ENCODE measurements at places on chromosomes 12 and 14. TPM values are rescaled to one million over a fixed set of nuclear protein-coding genes. Genes with fewer than 3 reads are reported as not detected.

- H3K36me3 ChIP-seq, result no peaks in the 10 kb centered on the region
- H3K27me3 ChIP-seq, result no peaks in the 10 kb centered on the region
- DNase-seq, result no peak
- peaks cover 8% of the 10 kb centered on the region for H3K4me1 ChIP-seq
Observed at GRCh38 chr14:75826599-75826998, 155.2 kb downstream of the TGFB3 start.

DNA sequence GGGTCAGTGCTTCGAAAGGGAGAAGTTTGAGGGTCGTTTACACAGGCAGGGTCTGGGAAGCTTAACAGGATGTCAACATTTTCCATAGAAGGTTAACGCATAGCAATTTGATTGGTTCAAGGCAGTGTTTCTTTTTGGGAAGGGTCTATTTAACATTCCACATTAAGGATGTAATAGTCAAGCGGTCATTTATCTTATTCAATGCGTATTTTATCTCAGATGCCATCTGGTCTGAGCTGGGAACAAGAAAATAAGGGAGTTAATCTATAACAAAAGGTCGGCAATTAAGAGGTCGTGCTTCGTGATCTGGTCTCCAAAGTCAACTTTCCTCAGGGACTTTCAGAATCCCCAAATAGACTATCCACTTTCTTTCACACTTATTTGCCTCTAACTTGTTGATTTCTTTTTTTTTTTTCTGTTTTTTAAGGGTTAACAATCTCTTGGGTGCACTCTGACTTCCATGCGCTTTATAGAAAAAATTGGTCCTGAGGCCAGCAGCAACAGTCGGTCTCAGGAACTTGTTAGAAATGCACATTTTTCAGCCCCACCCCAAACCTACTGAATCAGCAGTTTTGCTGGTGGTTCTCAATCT lies 550 bp upstream of the RESF1 start:
- H3K4me3 ChIP-seq, result peak overlapping the region; percentile 82
- DNase-seq, result no peak
- peaks cover 3% of the 10 kb centered on the region for H3K4me1 ChIP-seq
- no peaks in the 10 kb centered on the region for H3K27me3 ChIP-seq
- H3K36me3 ChIP-seq, result no peaks in the 10 kb centered on the region

GRCh38 chr14:87170179-87170578 lies 822.8 kb downstream of the GALC start:
- H3K27ac ChIP-seq, result no peak overlapping the region
- H3K36me3 ChIP-seq, result no peaks in the 10 kb centered on the region
- H3K4me3 ChIP-seq, result no peak overlapping the region
- H3K27me3 ChIP-seq, result no peaks in the 10 kb centered on the region
- no peaks in the 10 kb centered on the region for H3K4me1 ChIP-seq

- H3K36me3 ChIP-seq, result no peaks in the 10 kb centered on the region
- no peak overlapping the region for H3K4me3 ChIP-seq
- peaks cover 9% of the 10 kb centered on the region for H3K4me1 ChIP-seq
- no peak overlapping the region for H3K27ac ChIP-seq
- no peaks in the 10 kb centered on the region for H3K27me3 ChIP-seq
Observed at GRCh38 chr12:1501695-1502378, 92.5 kb downstream of the FBXL14 start.

DNA sequence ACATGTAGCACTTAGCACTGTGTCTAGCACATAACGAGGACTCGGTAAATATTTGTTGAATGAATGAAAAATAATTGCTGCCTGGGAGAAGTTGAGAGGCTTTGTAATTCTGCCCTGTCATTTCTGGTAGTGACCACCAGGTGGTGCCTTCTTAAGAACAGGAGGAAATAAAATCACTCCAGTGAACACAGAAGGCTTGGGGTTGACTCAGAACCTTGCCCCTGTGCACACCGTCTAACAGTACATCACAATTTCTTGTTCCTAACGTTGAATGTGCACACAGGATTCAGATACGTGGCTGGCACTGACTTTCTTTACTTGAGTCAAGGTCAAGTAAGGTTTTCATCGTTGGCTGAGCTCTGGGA lies 91.8 kb downstream of the RGS6 start:
- no peak overlapping the region for H3K4me3 ChIP-seq
- H3K27me3 ChIP-seq, result no peaks in the 10 kb centered on the region
- H3K36me3 ChIP-seq, result no peaks in the 10 kb centered on the region
- H3K27ac ChIP-seq, result no peak overlapping the region
- H3K4me1 ChIP-seq, result no peaks in the 10 kb centered on the region
- no peak for DNase-seq

DNA sequence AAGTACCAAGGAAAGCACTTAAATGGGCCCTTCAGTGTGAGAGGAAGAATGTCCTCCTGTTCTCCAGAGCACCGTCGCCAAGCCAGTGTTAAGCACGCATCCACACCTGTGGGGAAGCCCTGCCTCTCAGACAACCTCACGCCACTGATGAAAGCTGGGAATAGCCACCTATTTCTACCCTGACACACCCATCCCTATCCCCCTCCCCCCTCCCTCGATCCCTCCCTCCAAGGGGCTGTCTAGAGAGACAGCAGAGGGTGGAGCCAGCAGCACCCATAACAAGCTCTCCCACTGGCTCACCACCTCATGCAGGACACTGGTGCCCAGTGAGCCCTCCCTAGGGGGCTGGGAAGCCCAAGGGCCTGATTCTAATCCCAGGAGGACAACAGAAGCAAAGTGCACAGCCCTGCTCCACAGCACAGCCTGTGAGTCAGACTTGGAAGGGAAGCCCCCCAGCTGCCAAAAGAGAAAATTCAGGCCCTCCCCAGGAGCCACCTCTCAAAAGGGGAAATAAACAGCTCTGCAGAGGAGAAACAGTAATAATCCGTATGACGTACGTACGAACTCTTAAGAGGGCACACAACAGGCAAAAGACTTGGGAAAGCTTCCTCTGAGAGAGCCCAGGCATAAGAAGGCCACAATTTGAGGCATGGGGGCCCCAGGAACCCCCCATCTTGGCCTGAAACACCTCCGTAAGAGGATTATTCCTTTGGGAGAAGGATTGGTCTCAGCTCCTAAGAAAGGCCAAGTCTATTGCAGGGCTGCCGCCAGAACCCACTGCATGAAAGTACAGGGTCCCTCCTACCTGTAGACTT lies 7.8 kb downstream of the PITPNM2 start:
- no peaks in the 10 kb centered on the region for H3K36me3 ChIP-seq
- no peaks in the 10 kb centered on the region for H3K27me3 ChIP-seq
- peak overlapping the region; percentile 75 for H3K27ac ChIP-seq
- peaks cover 31% of the 10 kb centered on the region for H3K4me1 ChIP-seq
- H3K4me3 ChIP-seq, result no peak overlapping the region

GRCh38 chr14:49582113-49582977 lies 3.8 kb downstream of the RPS29 start:
- peaks cover 28% of the 10 kb centered on the region for H3K36me3 ChIP-seq
- H3K27ac ChIP-seq, result no peak overlapping the region
- H3K27me3 ChIP-seq, result no peaks in the 10 kb centered on the region
- H3K4me1 ChIP-seq, result peaks cover 16% of the 10 kb centered on the region
- DNase-seq, result no peak
- H3K4me3 ChIP-seq, result no peak overlapping the region

Gene PLEKHG3
- 134 TPM for total RNA-seq

Gene PLCZ1
- total RNA-seq, result not detected

Gene RNFT2
- 0.21 TPM for total RNA-seq

Gene POTEM
- total RNA-seq, result not detected

GRCh38 chr14:22836301-22837113 lies at the start of gene MMP14:
Gene MMP14, plus strand, starts transcription at chr14:22836585. Its CDS starts 233 bp downstream, at chr14:22836818.
- H3K27me3 ChIP-seq, result no peaks in the 10 kb centered on the region
- peak within 1 kb of the TSS; percentile 91 for H3K27ac ChIP-seq
- H3K4me1 ChIP-seq, result no peaks in the 10 kb centered on the region
- H3K4me3 ChIP-seq, result peak within 1 kb of the TSS; percentile 86

Gene PRICKLE1
- total RNA-seq, result 1.8 TPM

GRCh38 chr14:56731187-56731586 lies 79.1 kb downstream of the OTX2 start:
- H3K4me1 ChIP-seq, result no peaks in the 10 kb centered on the region
- no peak for DNase-seq
- no peak overlapping the region for H3K27ac ChIP-seq
- H3K4me3 ChIP-seq, result no peak overlapping the region
- H3K36me3 ChIP-seq, result no peaks in the 10 kb centered on the region

Gene MYF5
- total RNA-seq, result not detected

Gene KCNJ8
- 27.8 TPM for total RNA-seq

GRCh38 chr14:103562179-103562428 lies 353 bp downstream of the BAG5 start:
- H3K27ac ChIP-seq, result peak overlapping the region; percentile 96
- no peaks in the 10 kb centered on the region for H3K27me3 ChIP-seq
- no peak for DNase-seq
- H3K4me3 ChIP-seq, result peak overlapping the region; percentile 90
- peaks cover 16% of the 10 kb centered on the region for H3K4me1 ChIP-seq

GRCh38 chr14:75230140-75230792 lies 48.4 kb upstream of the FOS start:
- H3K27me3 ChIP-seq, result no peaks in the 10 kb centered on the region
- DNase-seq, result no peak
- H3K4me1 ChIP-seq, result no peaks in the 10 kb centered on the region
- H3K27ac ChIP-seq, result no peak overlapping the region
- no peak overlapping the region for H3K4me3 ChIP-seq
- H3K36me3 ChIP-seq, result no peaks in the 10 kb centered on the region

- no peaks in the 10 kb centered on the region for H3K27me3 ChIP-seq
- no peaks in the 10 kb centered on the region for H3K36me3 ChIP-seq
- no peak overlapping the region for H3K27ac ChIP-seq
- no peaks in the 10 kb centered on the region for H3K4me1 ChIP-seq
- no peak overlapping the region for H3K4me3 ChIP-seq
Observed at GRCh38 chr12:3726456-3726855, 26.5 kb downstream of the CRACR2A start.

Gene PZP
- total RNA-seq, result not detected

DNA sequence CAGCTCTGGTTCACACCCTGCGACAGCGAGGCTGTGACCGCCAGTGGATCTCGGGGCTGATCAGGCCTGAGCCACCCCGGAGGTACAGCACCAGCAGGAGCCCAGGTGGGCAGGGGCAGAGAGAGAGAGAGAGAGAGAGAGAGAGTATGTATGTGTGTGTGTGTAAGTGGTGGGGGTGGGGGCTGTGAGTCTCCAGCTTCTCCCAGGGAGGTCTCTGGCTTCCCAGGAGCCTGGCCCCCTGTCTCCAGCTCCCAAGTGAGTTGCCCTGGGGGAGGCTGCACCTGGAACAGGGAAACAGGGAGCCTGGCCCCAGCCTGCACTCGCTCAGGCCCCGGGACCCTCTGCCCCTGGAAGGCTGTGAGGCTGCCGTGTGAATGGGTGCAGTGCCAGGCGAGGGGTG lies 2.0 kb downstream of the C14orf180 start:
- no peak for DNase-seq
- H3K4me1 ChIP-seq, result peaks cover 12% of the 10 kb centered on the region
- H3K27ac ChIP-seq, result no peak overlapping the region
- H3K27me3 ChIP-seq, result no peaks in the 10 kb centered on the region
- no peak overlapping the region for H3K4me3 ChIP-seq
- no peaks in the 10 kb centered on the region for H3K36me3 ChIP-seq

DNA sequence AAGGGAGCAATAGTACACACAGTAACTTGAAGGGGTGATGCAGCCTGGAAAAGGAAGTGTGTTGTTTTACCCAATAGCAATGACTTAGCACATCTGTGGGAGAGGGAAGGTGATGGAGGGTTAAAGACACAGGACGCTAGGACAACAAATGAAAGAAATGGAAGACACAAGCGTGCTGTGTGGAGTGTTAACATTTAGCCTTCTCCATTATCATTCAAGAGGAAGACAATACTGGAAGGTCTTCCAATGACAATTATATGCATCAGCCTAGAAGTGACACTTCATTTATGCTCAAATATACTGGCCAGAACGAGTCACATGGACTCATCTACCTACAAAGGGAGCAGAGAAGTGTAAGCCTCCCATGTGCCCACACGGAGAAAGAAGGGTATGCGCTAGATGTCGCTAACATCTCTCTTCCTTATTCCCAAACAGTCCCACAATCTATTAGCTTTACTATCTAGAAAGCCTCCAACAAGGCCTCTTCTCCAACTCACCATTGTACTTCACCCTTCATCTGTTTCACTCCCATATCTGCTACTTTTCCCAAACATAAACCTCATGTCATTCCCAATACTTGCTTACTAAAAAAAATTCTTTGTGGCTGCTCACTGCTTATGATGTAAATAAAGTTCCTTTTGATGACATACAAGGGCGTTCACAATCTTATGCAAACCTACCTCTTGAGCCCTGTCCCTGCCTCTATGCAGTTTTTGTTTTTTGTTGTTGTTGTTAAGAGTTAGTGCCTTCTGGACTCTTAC lies 20.3 kb downstream of the PPM1H start:
- H3K27me3 ChIP-seq, result no peaks in the 10 kb centered on the region
- H3K36me3 ChIP-seq, result no peaks in the 10 kb centered on the region
- no peak overlapping the region for H3K4me3 ChIP-seq
- no peaks in the 10 kb centered on the region for H3K4me1 ChIP-seq
- no peak overlapping the region for H3K27ac ChIP-seq

- H3K36me3 ChIP-seq, result no peaks in the 10 kb centered on the region
- DNase-seq, result no peak
- H3K4me3 ChIP-seq, result no peak overlapping the region
- no peaks in the 10 kb centered on the region for H3K4me1 ChIP-seq
- no peak overlapping the region for H3K27ac ChIP-seq
- no peaks in the 10 kb centered on the region for H3K27me3 ChIP-seq
Observed at GRCh38 chr14:69812711-69813110, 15.7 kb upstream of the SLC10A1 start.
